ENCODE measurements at places on chromosomes 5 and 9.

GRCh38 chr5:102890133-102890532 lies 135.0 kb downstream of the PAM start:
- DNase-seq = no peak

- peak; percentile 13 for DNase-seq
Observed at GRCh38 chr9:32551276-32552051, 663 bp upstream of the SMIM27 start.

DNA sequence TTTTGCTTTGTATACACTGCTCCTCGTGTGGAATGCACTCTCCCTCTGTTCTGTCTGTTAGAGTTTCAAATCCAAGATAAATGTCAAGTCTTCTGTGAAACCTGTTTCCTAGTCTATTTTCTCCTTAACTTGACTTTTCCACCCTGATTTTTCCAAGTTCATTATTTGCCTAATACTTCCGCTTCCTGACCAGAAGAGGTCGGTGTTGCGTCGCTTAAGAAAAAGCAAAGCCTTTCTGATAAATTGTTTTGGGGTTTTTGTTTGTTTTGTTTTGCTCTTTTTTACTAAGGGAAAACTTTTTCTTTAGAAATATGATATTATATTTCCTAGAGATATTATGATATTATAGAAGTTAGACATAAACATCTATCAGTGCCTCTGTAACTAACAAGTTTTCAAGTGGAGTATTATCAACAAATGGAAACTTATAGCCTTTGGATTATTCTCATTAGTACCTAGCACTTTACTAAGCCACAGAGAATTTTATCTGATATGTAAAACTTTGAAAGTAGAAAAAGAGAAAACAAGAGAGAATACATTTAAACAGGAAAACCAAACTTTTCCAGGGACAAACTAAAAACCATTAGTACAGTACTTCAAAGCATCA lies 55.8 kb downstream of the PHAX start:
- DNase-seq = peak; percentile 48

- no peak for DNase-seq
Observed at GRCh38 chr9:132037458-132037857, 42.2 kb downstream of the MED27 start.

DNA sequence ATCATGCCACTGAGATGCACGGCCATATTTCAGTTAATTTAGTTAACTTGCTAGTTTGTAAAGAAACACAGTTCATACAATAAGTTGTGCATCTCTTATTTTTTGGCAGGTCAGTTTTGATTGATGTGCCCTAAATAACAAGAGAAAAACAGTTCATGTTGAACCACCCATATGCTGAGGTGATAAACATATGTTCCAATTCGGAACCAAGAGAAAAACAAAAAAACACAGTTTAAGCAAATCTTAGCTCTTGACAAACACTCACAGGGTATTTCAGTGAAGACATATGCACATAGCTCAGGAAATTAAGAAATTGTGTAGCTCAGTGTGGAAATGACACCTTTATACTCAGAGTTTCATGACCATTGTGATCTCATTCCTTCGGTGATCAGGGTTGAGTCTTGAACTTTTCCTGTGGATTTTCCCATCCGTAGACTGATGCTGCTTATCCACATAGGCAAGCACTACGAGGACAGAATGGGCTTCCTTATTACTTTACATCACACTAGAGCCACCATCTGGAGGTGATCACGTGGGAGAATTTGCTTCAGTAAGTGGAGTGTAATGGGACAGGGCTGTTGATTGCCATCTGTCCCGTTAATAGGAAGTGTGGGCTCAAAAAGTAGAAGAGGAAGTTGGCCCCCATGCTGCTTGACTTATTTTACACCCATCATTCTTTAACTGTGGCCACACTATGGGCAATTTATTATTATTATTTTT lies 773.0 kb downstream of the MTRR start:
- DNase-seq = no peak
